ENCODE measurements at places on chromosomes 4 and X.

- no peak for DNase-seq
Measured at GRCh38 chr4:187552781-187553180, 442.8 kb upstream of the ZFP42 start.

GRCh38 chr4:125626946-125627345 is 312.2 kb downstream of the FAT4 start:
- DNase-seq, result no peak

- no peak for DNase-seq
Measured at GRCh38 chr4:146098978-146099377, 76.5 kb upstream of the LSM6 start.

GRCh38 chr4:38894322-38894982 is 26.8 kb downstream of the FAM114A1 start:
- DNase-seq, result no peak

DNA sequence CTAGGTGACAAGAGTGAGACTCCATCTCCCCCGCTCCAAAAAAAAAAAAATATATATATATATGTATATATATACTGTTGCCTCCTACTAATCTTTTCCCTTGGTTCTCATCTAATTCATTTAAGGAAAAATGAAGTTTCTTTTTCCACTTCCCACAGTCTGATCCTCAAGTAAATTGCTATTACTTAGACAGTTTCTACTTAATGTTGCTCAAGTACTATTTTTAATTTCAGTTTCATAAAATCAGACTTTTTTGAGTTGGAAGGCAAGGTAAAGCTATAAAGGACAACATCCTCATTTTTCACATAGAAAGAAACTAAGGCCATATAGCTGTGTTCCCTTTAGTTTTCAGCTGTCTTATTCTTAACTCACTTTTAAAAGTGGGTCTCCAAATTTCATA is 5.8 kb downstream of the RXFP1 start:
- DNase-seq, result no peak

DNA sequence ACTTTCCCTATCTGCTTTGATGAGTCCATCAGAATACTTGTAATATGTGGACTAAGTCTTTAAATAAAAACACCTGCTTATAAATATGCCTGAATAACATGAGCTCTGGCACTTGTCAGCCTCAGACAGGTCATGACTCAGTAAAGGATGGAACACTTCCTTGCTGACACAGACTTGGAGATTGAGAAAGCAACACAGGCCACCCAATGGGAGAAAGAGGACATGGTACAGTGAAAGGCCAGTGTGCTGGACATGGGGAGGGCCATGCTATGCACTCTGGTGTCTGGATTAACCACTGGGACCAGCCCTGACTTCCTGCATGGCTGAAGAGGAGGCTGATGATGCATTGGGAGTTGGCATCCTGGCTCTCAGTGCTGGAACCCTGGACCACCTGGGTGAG is 149.5 kb downstream of the DHRSX start:
- no peak for DNase-seq

DNA sequence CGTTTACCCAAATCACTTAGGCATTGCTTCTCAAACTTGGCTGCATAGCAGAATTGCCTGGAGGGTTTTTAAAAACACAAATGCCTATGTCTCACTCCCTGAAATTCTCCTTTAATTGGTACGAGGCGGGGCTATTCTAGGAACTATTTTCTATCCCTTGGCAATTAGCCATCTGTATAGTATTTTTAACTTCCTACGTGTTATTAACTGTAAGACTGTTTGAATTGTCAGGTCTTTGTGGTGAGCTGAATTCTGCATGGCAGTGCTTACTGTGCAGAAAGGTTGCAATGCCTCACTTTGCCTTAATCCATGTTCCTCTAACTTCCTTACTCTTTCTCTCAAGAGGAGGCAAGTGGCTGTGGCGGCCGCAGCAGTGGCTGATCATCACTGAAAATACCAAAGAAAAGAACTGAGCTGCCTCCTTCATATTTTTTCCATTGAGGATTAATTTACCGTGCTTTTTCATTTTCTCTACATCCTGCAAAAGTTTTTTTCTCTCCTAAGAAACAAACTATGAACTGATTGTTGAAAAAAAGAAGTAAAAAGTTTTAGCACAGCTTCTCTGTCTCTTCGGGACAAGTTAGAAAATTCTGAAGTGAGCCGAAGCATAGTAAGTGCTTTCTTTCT is at the start of gene SHROOM3:
Gene SHROOM3 (plus strand): TSS at position 329 of the 627 bp plus-strand sequence. CDS start 824 bp downstream, outside the sequence.
- no peak for DNase-seq

- DNase-seq, result no peak
Measured at GRCh38 chr4:26410385-26411293, 79.6 kb downstream of the CCKAR start.

- DNase-seq, result no peak
Measured at GRCh38 chrX:31459361-31459760, 387.5 kb upstream of the FTHL17 start.

- DNase-seq, result no peak
Measured at GRCh38 chr4:10123227-10124101, 6.9 kb upstream of the WDR1 start.

- no peak for DNase-seq
Measured at GRCh38 chr4:23455456-23456158, 434.2 kb downstream of the PPARGC1A start.

DNA sequence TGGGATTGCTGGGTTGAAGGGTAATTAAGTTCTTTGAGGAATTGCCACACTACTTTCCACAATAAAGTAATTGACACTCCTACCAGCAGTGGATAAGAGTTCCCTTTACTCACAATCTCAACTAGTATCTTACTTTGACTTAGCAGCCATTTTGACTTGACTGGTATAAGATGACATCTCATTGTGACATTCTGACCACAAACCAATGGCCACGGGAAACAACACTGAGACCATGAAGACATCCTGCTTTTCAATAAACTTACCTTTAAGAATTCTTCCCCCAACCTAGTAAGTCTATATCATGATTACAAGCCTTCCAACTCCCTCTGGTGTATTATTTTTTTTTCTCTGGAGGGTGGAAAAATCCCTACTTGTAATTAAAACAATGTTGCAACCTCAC is 66.9 kb upstream of the WDR1 start:
- DNase-seq, result no peak

DNA sequence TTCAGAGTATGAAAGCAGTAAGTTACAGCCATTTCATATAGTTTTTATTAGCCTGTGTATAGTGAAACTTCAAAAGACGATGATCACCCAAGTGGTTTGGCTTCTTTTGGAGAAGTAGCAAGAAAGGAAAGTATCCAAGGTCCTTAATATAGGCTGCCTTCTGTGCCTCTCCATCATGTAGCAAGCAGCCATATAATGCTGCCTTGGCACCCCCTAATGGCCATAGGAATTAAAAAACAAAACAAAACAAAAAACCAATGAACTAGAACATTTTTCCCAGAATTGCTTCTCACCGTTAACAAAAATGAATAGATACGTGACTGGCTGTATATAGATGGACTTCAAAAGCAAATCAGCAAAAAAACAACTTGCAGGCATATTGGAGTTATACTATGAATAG is 18.9 kb downstream of the LAMP2 start:
- no peak for DNase-seq

GRCh38 chr4:150938417-150938816 is 76.7 kb downstream of the LRBA start:
- DNase-seq, result no peak

- no peak for DNase-seq
Measured at GRCh38 chr4:6386091-6386490, 86.3 kb downstream of the PPP2R2C start.
